ENCODE measurements at places on chromosomes 6 and 20. TPM values are rescaled to one million over a fixed set of nuclear protein-coding genes. Genes with fewer than 3 reads are reported as not detected.

GRCh38 chr20:32539817-32540675 is 45.1 kb downstream of the NOL4L start:
- no peaks in the 10 kb centered on the region for H3K27me3 ChIP-seq
- no peak overlapping the region for H3K4me3 ChIP-seq
- DNase-seq: no peak
- H3K36me3 ChIP-seq: no peaks in the 10 kb centered on the region
- no peak overlapping the region for H3K27ac ChIP-seq
- peaks cover 44% of the 10 kb centered on the region for H3K4me1 ChIP-seq

GRCh38 chr6:570825-571224 is 86.1 kb downstream of the HUS1B start:
- DNase-seq: no peak
- H3K4me1 ChIP-seq: no peaks in the 10 kb centered on the region
- peaks cover 21% of the 10 kb centered on the region for H3K36me3 ChIP-seq
- no peaks in the 10 kb centered on the region for H3K27me3 ChIP-seq
- no peak overlapping the region for H3K27ac ChIP-seq

DNA sequence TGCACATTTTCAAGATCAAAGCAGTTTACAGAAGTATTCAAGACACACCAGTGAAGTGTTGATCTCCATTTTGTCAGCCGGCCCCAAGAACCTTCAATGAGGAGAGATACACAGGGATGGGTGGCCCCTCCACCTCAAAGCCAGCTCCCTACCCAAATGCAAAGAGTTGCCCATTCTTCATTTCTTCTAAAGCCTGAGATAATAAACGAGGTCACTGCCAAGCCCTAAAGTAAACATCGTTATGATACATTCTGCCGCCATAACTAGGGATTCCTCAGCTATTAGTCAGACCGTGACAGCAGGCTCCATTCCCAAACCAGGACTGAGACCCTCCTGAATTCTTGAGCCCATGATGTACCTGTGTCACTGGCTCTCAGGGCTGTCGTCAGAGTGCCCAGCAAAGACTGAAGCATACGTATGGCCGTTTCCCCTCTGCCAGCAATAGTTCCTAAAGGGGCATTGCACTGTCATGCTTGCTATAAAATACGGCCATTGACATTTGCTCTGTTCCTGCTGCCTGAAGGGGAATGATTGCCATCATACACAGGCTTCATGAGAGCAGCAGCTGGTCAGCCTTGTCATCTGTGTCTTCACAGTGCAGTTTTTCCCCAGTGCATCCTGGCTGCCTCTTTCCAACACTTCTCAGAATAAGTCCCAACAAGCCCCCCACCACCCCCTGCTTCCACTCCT is 41.7 kb downstream of the ISM1 start:
- no peaks in the 10 kb centered on the region for H3K27me3 ChIP-seq
- no peaks in the 10 kb centered on the region for H3K4me1 ChIP-seq
- DNase-seq: no peak

GRCh38 chr20:3358676-3359340 is 48.7 kb downstream of the DNAAF9 start:
- H3K27me3 ChIP-seq: no peaks in the 10 kb centered on the region
- no peak overlapping the region for H3K4me3 ChIP-seq
- H3K36me3 ChIP-seq: peaks cover 13% of the 10 kb centered on the region
- no peak for DNase-seq

DNA sequence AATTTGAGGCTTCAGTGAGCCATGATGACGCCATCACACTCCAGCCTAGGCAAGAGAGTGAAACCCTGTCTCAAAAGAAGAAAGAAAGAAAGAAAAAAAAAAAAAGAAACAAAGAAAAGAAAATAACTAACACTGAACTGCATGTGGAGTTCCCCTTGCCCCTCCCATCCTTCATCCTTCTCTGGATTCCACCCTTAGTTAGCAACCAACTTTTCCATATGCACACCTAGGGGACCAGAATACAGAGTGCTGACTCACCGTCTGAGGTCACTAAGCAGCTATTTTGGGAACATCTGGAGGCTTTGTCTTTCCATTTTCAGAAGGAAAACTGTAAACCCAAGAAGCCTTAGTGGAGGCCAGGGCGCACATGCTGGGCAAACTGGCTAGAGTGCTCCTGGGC is 257.4 kb downstream of the MAFB start:
- no peak for DNase-seq
- H3K4me1 ChIP-seq: no peaks in the 10 kb centered on the region
- H3K27ac ChIP-seq: no peak overlapping the region
- no peaks in the 10 kb centered on the region for H3K27me3 ChIP-seq

- H3K27me3 ChIP-seq: no peaks in the 10 kb centered on the region
- no peak overlapping the region for H3K27ac ChIP-seq
- DNase-seq: no peak
- H3K4me3 ChIP-seq: no peak overlapping the region
- H3K4me1 ChIP-seq: no peaks in the 10 kb centered on the region
These were observed 7.7 kb upstream of the CLIC5 start for GRCh38 chr6:46023216-46023915.

DNA sequence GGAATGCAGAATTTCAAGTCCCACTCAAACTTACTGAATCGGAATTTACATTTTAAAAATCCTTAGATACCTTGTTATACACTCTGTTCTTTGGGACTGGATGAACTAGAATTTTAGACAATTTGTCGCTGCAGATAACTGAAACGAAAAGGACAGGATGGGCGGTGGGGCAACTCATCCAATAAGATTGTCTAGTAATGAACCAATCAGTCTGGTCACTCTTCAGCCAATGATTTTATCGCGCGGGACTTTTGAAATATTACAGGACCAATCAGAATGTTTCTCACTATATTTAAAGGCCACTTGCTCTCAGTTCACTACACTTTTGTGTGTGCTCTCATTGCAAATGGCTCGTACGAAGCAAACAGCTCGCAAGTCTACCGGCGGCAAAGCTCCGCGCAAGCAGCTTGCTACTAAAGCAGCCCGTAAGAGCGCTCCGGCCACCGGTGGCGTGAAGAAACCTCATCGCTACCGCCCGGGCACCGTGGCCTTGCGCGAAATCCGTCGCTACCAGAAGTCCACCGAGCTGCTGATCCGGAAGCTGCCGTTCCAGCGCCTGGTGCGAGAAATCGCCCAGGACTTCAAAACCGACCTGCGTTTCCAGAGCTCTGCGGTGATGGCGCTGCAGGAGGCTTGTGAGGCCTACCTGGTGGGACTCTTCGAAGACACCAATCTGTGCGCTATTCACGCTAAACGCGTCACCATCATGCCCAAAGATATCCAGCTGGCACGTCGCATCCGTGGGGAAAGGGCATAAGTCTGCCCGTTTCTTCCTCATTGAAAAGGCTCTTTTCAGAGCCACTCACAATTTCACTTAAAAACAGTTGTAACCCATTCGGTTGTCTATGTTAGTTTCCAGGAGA is 41.9 kb upstream of the HFE start:
- peak overlapping the region; percentile 43 for H3K4me3 ChIP-seq
- H3K36me3 ChIP-seq: no peaks in the 10 kb centered on the region
- no peaks in the 10 kb centered on the region for H3K4me1 ChIP-seq
- H3K27me3 ChIP-seq: no peaks in the 10 kb centered on the region
- DNase-seq: peak; percentile 86

- no peak overlapping the region for H3K27ac ChIP-seq
- H3K4me3 ChIP-seq: no peak overlapping the region
- H3K36me3 ChIP-seq: no peaks in the 10 kb centered on the region
- peaks cover 5% of the 10 kb centered on the region for H3K4me1 ChIP-seq
These were observed 603.8 kb downstream of the PRKN start for GRCh38 chr6:162123797-162124196.

ATP9A gene
- 23.4 TPM for total RNA-seq

LY6G6C gene
- 1.3 TPM for total RNA-seq

SLPI gene
- total RNA-seq: 306 TPM

Measured in right atrium auricular region (tissue), 2 donors.